ENCODE measurements at places on chromosomes 11 and 22.

GRCh38 chr22:22593964-22594656 lies 35.0 kb upstream of the PRAME start:
- DNase-seq, result peak; percentile 72

- DNase-seq, result no peak
Measured at GRCh38 chr11:65790902-65791650, 4.2 kb downstream of the OVOL1 start.

GRCh38 chr11:122398851-122399250 lies 256.7 kb upstream of the UBASH3B start:
- peak; percentile 2 for DNase-seq

DNA sequence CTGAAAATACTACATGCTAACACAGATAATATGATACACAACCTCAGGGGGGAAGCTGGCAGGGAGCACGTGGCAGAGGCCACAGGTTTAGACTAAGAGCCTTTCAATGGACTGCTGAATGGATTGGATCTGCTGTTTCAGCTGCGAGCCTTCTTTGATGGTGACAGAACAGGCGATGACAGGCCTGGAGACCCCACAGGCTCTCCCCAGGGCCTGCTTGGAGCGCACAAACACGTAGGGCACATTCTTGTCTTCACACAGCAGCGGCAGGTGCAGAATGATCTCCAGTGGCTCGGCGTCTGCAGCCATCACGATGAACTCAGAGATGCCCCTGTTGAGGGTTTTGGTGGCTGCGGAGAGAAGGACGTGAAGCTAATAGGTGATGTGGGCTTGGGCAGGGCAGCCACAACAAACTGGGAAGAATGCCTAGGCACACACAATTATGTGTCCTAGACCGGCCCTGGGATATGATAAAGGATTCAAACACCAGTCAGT lies 13.8 kb downstream of the SNU13 start:
- no peak for DNase-seq

GRCh38 chr22:46355369-46355995 lies 20.0 kb downstream of the TRMU start:
- DNase-seq, result peak; percentile 65

DNA sequence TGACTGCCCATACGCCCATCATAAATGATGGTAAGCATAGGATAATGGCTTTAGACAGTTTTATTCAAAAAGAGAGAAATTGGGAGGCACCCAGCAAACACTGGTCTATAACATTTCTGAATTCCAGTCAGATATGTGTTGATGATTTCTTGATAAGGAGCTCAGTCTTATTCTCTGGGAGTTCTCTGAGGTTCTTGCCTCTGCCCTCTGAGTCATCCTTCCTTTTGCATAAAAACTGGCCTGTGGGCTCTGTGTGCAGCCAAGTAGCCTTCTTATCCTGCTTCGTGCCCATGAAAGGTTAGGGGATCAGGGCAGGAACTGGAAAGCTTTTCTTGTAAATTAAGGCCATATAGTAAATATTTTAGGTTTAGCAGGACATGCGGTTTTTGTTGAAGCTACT lies 48.9 kb downstream of the FAR1 start:
- no peak for DNase-seq

DNA sequence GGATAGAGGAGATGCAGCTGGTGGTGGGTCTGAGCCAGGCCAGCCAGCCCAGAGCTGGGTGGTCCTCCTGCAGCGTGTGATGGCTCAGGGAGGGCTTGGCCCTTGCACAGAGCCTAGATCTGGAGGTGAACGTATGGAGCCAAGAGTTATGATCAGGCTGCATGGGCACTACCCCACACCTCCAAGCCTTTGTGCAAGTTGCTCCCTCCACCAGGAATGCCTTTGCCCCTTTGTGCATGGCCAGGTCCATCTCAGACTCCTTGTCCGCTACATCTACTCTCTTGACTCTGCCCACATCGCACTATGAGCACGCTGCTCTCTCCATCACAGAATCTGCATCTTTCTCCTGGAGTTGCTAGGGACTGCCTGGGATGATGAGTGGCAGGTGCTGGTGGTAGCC lies 895.7 kb downstream of the TBC1D22A start:
- DNase-seq, result no peak

- peak; percentile 78 for DNase-seq
Measured at GRCh38 chr22:28395920-28396753, 283.5 kb downstream of the TTC28 start.

- DNase-seq, result no peak
Measured at GRCh38 chr11:70637186-70637800, 239.0 kb downstream of the CTTN start.

DNA sequence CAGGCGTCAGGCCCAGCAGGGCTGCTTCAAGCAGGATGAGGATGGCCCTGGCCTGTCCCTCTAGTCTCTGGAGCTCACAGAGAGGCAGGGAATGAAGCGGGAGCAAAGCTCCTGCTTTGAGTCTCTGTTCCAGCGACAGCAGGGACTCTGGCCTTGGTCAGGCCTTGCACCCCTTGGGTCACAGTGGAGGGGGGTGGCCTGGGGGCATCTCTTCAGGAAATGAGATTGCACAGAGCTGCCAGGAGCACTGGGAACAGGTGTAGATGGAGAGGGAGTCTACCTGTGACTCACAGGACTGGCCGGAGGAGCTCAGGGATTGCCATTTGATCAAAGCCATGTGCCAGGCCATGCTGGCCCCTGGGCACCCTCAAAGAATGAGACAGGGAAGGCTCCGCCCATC lies 1.6 kb downstream of the ANO1 start:
- no peak for DNase-seq

- no peak for DNase-seq
Measured at GRCh38 chr22:38564669-38565068, 5.3 kb downstream of the DMC1 start.

GRCh38 chr11:65610404-65610803 lies 3.6 kb downstream of the MAP3K11 start:
- DNase-seq, result no peak

Measured in activated CD4-positive, alpha-beta T cell treated with anti-CD3 and anti-CD28 coated beads, Interleukin-2, Interleukin-6, amounts not matched to agents 100 ng/mL and 50 ng/mL, durations not matched to agents 16 hours and 8 hours (primary cell).